Activated T-cell treated with anti-CD3 and anti-CD28 coated beads for 24 hours (primary cell): ENCODE measurements at places on chromosomes 12 and 14.
A peak's percentile ranks its signal among the peaks of the same experiment; 100 is the strongest.

- no peak for DNase-seq
These were observed 71.7 kb upstream of the CPSF6 start for GRCh38 chr12:69167648-69168165.

DNA sequence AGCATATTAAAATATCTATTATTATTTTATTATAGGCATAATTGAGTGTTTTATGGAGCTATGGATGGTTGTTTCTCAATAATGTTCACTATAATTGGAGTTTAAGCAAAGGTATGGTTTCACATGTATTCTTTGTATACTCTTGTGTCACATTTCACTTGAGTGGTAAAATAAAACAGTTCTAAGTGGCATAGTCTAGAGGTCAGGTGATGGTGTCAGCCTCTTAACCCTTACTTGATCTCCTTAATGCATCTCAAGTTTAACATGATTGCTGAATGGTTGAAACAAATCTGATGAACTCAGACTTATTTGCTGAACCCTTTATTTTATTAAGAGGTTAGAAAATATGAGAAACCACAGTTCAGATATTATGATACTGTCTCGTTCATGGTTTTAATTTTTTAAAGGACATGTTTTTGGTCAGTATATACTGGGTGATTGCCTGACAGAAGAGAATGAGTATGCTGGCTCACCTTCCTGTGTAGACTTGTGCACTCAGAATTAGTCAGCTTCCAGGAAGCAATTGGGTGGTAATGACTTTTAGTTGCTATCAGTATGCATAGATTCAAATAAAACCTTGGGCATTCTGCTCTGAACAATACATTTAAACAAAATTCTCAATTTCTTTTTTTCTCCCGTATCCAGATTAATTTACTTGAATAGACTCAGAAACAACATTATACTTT lies 464.6 kb downstream of the PCNX1 start:
- DNase-seq: no peak

DNA sequence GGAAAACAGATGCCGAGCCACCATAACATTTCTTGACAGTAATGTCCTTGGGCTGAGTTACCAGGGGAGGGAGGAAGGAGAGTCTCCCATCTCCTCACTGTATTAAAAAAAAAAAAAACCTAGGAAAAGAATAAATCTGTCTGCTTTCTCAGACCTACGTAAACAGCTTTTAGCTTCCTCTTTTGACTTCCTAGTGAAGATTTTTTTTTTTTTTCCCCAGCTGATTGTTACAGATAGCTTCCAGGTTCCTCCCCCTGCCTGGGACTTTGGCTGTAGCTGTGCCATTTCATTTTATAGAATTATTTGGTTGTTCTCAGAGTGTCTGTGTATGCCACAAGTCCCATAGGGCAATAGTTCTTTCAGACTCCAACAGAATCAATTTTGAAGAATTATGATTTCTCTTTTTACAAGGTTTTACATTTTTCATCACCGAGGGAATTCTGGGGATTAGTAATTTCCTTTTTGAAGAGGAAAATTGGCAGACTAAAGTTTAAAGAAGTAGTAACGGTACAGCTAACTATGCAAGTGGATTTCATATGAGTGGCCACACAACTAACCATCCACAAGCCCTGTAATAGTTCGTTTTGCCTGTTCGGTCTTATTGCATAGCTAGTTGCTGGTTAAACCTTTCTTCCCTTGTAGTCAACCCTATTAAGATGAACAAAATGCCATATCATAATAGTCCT lies 23.1 kb upstream of the GNS start:
- no peak for DNase-seq

DNA sequence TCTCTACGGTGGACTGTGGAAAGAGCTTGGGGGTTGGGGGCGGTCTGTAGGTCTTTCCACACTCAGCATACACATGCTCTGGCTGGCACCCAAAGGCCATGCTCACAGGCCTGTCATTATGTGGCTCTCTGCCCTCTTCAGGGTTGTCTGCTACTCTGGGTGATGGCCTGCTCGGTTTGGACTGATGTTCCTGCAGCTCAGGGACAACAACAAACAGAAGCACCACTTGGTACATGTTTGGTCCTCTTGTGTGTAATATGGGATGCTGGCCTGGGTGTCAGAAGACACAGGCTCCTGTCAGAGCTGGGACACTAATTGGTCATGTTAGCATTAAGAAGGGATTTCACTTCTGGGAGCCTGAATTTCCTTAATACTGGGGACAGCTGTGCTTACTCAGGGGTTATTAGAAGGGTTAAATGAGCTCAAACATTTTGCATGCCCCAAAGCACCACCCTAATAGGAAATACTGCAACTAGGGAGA lies 32.7 kb upstream of the SELPLG start:
- no peak for DNase-seq

DNA sequence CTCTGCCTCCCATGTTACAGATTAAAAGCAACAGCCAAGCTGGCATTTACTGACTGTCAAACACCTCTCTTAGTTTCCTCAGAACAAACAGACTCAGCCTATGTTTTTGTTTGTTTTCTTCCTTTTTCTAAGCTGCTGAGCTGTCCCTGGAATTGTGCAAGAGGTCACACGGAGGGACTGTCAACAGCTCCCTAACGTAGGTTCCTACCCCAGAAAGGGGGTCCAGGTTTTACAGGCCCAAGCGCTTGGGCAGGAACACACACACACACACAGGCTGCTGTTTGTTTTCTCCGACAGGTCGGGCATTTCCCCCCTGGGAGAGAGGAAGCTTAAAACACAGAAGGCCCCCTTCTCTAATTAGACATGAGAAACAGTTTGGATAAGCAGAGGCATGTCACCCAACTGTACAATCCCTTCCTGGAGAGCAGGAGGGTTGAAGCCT lies 739.6 kb upstream of the TBX3 start:
- DNase-seq: no peak

DNA sequence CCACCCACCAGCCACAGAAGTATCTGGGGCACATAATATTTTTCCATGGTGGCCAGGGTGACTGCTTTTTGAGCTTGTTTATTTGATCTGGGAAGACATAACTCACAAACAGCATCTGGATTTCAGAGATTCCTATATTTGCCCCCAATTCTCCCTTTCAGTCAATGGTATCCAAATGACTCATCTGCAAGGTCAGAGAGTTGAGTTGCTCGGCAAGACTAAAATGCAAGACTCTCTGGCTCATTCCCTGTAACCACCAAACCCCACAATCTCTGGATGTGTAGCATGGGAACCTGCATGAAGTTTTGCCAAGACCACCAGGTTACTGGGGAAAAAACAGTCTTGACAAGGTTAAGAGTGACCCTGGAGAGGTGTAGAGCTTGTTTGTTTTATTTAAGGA lies 174.9 kb upstream of the FAR2 start:
- no peak for DNase-seq

- DNase-seq: no peak
These were observed 10.2 kb downstream of the STX2 start for GRCh38 chr12:130828895-130829294.

GRCh38 chr12:45543887-45544286 lies 185.6 kb upstream of the ARID2 start:
- peak; percentile 40 for DNase-seq

- DNase-seq: no peak
These were observed 28.7 kb upstream of the CD9 start for GRCh38 chr12:6171409-6172015.

DNA sequence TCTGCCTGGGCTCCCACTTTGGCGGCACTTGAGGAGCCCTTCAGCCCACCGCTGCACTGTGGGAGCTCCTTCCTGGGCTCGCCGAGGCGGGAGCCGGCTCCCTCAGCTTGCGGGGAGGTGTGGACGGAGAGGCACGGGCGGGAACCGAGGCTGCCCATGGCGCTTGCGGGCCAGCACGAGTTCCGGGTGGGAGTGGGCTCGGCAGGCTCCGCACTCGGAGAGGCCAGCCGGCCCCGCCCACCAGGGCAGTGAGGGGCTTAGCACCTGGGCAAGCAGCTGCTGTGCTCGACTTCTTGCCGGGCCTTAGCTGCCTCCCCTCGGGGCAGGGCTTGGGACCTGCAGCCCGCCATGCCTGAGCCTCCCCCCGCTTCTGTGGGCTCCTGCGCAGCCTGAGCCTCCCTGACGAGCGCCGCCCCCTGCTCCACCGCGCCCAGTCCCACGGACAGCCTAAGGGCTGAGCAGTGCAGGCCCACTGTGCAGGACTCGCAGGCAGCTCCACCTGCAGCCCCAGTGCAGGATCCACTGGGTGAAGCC lies 44.6 kb downstream of the R3HDM2 start:
- no peak for DNase-seq
